ENCODE measurements at places on chromosomes 16 and 17.

- DNase-seq, result no peak
Observed at GRCh38 chr17:9383826-9384225, 191.8 kb downstream of the STX8 start.

- no peak for DNase-seq
Observed at GRCh38 chr16:79372503-79373184, 227.9 kb downstream of the MAF start.

DNA sequence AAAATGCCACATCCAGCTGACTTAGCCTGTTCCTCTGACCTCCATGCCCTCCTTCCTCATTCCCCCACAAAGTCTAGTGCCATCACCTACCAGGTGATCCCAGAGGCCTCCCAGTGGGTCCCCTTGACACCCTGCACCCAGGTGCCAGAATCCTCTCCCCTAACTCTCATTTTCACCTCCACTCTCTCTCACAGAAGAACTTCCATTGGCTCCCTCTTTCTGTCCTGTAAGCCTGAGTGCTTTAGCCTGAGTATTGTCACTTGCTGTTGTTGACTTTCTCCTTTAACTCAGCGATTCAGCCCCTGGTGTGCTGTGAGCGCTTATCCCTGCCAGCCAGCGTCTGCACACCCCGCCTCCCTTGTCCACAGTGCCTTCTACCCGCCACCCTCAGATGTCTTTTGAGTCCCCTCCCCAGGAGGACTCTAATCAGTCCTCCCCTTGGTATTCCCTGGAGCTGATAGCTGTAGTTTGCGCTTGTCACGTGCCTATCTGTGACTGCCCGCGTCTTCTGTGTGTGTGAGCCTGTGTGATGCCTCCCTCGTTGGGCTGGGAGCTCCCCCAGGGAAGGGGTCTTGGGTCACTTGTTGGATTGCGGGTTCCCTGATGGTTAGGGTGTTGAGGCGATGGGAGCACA is 31.9 kb downstream of the ARHGAP23 start:
- no peak for DNase-seq

DNA sequence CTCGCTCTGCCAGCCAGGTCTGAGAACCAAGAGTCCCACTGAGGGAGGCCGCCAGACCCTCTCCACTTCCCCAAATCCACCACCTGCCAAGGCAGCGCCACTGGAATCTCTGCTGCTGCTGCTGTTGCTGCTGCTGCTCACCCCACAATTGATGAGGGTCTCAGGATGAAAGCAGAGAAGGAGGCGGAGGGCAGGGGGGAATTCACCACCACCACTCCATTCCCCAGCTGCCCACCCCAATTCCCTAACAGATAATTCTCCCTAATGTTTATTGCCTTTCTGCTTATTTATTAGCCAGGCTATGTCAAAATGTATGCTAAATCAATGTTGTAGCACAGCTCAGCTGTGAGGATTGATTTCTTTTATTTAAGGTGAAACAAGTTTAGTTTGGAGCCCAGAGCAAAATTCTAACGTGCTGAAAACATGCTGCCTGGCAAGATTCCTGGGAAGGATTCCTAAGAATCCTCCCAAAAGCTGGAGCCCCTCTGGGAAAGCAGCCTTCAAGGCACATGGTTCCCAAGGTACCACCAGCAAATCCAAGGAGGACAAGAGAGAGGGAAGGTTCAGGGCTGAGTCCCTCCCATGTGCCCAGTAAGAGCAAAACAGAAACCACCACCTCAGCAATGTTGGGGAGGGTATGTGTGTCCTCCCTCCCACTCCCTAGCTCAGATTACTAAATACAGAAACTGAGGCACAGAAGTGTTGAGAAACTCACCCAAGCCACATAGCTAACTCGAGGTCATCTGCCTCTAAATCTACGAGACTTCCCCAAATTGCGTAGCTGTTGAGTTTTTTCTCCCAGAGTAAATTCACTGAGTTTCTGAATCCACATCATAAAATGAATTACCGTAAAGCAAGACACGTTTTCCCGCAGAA is 12.2 kb upstream of the CDH5 start:
- no peak for DNase-seq

DNA sequence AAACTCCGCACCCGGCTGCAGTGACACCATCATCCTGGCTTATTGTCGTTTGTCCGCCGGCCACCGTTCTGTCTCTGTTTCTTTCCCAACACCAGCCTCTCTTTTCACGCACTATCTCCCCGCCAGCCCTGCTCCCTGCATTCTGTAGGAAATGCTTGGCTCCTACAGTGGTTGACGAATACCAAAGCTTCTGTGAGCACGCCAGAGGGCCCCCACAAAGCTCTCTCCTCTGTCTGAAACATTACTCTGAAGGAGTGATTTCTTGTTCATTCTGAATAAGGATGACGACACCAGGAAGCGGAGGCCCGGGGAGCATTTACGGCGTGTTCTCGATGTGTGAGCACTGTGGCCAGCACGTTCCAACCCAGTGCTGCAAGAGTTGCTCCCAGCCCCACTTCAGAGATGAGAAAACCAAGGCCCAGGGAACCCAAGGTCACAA is 58.8 kb downstream of the ADCY9 start:
- peak; percentile 27 for DNase-seq

Data from AG09319 (cell line).